ENCODE measurements at places on chromosomes 4 and X.

DNA sequence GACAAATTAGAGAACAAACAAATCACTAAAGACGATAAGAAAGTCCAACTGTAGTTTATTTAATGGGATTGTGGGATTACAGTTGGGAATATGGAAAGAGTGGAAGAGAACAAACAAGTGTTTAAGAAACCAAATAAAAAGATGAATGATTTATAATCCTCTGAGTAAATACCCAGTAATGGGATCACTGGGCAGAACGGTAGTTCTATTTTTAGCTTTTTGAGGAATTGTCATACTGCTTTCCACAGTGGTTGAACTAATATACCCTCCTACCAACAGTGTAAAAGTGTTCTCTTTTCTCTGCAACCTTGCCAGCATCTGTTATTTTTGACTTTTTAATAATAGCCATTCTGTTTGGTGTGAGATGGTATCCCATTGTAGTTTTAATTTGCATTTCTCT is 15.0 kb downstream of the C4orf51 start:
- DNase-seq, result peak; percentile 7

- DNase-seq, result no peak
Measured at GRCh38 chr4:109412776-109413175, 20.8 kb upstream of the SEC24B start.

DNA sequence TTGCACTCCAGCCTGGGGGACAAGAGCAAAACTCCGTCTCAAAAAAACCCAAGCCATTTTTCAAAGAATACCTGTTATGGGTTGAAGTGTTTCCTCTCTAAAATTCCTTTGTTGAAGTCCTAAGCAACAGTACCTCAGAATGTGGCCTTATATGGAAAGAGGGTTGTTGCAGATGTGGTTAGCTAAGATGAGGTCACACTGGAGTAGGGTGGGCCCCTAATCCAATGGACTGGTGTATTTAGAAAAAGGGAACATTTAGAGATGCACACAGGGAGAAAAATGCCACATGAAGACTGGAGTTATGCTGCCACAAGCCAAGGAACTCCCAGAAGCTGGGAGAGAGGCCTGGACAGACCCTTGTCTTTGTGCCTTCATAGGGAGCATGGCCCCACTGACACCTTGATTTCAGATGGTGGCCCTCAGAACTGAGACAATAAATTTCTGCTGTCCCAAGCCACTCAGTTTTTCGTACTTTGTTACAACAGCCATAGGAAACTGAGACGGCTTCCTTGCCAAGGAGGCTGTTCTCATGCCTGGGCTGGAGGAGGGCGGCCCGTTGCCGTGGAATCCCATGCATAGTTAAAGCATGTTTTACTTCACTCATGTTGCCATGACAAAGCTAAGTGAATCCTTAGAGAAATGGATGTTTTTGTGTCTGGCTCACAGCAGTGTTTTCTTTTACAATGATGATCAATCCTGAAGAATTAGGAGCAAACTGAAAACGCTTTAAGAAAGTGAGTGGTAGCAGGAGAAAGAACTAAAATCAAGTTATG is 16.5 kb downstream of the TRAPPC2 start:
- peak; percentile 64 for DNase-seq

DNA sequence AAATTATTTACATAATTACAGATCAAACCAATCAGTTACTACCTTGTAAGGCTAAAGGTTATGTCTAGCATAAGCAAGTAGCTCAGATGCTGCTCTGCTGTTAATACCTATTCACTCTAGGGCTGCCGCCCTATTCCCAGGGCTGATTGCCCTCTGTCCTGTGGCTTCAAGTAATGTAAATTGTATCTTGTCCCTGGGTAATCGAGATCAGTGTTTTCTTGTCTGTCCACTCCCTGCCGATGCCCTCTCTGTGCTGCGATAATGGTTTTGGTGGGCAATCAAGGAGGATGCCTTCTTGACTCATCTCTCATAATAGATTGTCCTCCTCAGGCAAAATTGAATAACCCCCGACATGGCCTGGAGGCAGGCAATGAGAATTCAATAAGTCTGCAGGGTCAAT is 641.0 kb upstream of the PITX2 start:
- no peak for DNase-seq

DNA sequence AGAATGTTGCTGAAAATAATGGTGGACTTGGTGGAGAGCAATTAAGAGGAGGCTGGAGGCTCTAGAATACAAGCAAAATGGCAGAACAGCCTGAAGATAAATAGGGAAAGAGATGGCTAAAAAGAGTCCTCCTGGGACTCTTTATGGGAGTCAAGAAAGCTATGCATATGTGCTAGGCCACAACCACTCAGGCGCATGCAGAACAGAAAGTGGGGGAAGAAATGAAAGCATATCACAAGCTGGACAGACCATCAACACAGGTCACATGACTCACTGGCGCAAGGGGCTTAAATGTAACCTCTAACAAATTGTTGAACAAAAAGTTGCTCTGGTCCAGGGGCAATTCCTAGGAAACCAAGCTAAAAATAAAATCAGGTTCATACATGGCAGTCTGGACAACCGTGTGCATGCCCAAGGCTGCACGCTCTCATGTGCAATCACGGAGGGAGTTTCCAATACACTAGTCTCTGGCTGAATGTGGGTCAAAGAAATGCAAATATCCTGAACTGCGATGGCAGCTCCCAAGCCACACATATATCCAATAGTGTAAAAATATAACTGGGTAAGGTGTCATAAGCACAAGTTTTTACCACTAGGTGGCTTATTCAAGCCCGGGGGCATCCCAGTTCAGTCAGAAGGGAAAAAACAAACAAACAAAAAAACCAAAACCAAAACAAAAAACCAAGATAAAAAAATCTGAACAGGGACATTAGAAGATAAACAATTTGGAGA is 45.4 kb downstream of the ZNF711 start:
- DNase-seq, result no peak

DNA sequence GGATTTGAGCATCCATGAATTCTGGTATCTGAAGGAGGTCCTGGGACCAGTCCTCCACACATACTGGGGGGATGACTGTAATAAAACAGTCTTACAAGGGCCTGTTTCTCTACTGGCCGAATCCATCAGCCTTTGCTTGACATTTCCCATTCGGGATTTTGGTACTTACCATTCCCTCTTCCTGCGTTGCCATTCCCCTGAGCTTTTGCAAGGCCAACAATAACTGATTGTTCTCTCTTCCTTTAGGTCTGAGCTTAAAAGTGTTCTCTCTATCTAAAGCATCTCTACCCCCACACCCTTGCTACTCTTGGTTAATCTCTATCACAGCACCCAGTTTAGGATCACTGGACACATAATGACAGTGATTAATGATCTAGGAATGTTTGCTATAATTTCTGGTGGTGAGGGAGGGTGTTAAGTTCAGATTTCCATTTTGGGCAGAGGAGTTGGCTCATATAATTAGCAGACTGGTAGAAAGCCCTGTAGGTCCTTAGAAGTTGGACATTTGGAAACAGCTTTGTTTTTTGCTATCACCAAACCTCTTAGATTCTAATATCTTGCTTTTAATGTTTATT is 29.4 kb downstream of the TMA16 start:
- DNase-seq, result no peak

- peak; percentile 35 for DNase-seq
Measured at GRCh38 chr4:94419956-94420355, 31.8 kb upstream of the PDLIM5 start.
